CD8-positive, alpha-beta memory T cell (primary cell): ENCODE measurements at places on chromosomes 2 and 18. TPM values are rescaled to one million over a fixed set of nuclear protein-coding genes. Genes with fewer than 3 reads are reported as not detected.

- no peak for DNase-seq
Observed at GRCh38 chr2:60347781-60348180, 205.7 kb downstream of the BCL11A start.

GRCh38 chr2:46847185-46847710 lies 68.4 kb downstream of the MCFD2 start:
- no peak for DNase-seq

- DNase-seq, result no peak
Observed at GRCh38 chr2:101435001-101435862, 39.7 kb downstream of the RFX8 start.

DNA sequence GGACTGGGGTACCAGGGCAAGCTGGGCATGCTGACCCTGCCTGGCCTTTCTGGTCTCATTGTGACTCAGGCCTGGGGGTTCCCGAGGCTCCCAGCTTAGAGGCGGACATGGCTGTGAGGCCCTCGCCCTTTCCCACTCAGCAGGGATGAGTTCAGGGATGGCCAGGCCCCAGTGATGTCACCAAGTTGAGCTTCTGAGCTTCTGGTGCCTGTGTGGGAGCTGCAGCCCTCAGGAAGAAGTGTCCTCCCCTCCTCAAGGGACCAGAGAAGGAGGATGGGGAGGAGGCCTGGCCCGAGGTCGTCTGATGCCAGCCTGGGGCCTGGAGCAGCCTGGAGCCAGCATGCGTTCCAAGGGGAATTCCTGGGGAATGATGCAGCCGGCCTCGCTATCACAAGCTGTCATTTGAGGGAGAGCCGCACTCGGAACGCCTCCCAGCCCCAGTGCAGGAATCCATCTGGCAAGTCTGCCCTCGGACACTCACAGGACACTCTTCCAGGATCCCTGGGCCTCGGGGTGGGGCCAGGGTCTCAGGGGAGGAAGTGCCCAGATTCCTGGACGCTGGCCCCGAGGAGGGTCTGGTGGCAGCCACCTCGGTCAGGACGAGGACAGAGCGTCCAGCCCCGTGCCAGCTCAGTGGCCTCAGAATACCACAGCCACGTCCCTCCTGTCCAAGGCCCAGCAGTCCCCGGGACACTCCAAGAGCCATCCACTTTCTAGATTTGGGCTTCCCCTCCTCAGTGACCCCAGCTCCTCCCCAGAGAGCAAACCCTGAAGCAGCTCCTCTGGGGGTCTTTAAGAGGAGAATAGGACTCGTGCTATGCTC lies 61.2 kb upstream of the GPC1 start:
- no peak for DNase-seq

DNA sequence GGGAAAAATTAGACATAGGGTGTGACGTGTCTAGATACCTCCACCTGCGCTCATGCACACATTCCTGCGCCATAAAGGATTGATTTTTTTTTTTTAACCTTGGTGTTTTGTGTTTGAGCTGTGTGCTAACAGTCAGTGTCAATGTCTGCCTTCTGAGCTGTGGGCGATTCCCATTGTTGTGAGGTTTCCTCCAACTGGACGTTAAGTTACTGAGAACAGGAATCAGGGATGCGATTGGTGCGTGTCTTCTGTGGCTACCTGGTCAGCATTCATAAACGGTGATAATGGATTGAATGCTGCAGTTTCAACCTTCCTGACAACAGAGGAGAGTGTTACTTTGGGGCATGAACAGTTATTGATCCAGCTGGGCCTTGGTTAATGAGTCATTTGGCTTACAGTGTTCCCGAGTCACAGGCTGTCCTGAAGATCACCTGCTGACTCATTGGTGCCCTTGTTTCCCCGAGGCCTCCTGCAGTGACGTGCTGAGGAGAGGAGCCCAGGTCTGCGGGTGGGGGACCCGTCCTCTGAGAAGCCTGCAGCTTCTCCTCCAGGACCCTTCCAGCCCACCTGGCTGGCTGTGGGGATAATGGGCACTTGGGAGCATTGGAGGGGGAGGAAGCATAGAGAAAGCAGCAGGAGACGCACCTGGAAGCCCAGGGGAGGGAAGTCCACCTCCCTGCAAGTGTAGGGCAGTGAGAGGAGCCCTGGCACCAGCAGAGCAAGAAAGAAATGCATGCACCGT lies 25.8 kb upstream of the CABYR start:
- no peak for DNase-seq

GRCh38 chr2:200252265-200253067 lies 54.0 kb upstream of the SPATS2L start:
- no peak for DNase-seq

DNA sequence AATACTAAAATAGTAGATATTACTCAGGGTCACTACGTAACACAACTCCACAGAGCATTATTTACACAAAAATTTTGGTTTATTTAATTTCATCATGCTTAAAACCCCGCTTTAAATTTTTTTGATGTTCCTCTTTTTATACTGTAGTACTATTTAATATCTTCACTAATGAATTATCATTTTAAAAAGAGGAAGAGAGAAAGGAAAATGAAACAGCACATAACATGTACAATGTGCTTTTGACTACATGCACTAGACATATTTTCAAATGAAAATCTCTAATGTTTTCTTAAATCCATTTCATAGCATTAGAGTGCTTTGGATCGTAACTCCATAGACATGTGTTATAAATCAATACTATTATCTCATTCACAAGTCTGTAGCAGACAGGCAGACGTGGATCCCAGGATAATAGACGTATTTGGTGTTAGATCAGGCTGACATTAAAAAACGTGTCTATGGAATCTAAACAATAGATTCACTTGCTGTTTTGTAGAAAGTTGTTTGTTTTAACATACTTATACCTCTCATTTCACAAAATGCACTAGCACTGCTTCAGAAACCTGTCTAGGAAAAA lies 897.0 kb downstream of the CPS1 start:
- DNase-seq, result no peak

DNA sequence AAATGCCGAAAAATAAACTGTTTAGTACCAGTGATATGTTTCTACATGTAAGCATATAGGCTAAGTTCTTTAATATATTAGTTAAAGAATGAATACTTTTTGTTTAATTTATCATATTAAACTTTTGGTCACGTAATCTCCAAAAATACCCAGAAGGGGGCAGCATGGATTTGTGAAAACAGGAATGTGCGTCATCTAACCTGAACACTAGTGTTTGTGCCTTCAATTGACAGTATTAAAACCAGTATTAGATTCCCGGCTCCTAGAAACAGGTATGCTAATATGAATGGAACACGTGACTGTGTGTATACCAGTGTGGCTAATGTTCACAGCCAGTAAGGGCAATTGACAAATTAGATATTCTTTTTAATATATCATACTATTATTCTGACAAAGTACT lies 51.8 kb downstream of the WDR7 start:
- peak; percentile 13 for DNase-seq

GRCh38 chr2:176595986-176596385 lies 326.7 kb downstream of the MTX2 start:
- DNase-seq, result no peak

- no peak for DNase-seq
Observed at GRCh38 chr18:45430041-45430440, 185.2 kb upstream of the SLC14A2 start.

DNA sequence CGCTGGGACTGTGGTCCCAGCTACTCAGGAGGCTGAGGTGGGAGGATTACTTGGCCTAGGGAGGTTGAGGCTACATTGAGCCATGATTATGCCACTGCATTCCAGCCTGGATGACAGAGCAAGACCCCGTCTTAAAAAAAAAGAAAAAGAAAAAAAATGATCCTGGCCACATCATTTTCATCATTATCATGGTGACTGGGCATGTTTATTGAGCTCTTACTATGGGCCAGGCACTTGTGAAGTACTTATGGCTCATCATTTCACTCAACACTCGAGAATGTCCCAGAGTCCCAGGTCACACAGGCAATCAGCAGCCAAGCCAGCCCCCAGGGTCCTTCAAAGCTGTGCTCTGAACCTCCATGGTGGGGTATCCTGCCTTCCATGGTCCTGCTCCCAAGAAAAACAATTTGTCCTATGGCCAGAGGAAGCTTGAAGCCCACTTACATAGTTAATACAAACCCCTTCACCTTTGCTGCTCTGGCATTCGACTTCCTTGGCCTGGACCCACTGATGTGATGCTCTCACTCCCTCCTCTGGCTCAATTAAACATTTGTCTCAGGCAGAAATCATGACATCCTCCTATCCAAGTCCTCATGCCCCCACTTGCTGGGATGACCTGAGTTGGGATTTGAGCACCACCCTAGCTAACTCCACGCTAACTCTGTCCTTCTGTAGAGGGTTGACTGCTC lies 3.8 kb upstream of the CNNM4 start:
- no peak for DNase-seq

DNA sequence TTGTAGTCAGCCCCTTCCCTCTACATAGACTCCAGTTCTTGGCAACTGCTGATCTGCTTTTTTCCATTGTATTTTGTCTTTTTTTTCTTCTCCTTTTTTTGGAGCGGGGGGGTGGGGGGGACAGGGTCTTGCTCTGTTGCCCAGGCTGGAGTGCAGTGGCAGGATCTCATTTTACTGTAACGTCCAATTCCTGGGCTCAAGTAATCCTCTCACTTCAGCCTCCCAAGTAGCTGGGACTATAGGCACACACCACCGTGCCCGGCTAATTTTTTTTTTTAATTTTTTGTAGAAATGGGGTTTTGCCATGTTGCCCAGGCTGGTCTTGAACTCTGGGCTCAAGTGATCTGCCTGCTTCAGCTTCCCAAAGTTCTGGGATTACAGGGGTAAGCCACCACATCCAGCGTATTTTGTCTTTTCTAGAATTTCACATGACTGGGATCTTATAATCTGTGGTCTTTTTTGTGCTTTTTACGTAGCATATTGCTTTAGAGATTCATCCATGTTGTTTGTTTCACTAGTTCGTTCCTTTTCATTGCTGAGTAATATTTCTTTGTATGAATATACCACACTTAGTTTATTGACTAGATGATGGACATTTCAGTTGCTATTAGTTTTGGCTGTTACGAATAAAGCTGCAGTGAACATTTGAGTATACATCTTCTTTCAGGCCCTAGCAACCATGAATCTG lies 17.9 kb downstream of the EML4 start:
- no peak for DNase-seq

DNA sequence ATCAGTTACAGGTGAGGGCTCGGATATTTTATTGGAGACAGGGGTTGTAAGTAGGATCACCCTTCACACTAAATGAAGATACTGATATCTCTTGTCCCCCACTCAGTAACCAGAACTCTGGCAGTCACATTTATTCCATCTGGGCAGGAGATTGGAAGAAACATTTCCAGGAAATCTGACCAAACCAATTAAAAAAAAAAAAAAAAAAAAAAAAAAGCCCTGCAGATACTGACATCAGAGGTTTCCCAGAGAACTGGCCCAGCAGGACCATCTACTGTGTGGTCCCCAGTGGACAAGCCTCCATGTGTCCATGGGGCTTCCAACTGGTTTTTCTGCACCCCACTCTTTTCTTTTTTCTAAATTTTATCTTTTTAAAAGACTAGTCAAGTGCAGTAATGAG lies 41.3 kb downstream of the SH2D6 start:
- DNase-seq, result no peak

CFAP53 gene
- total RNA-seq, result 0.53 TPM

REG3A gene
- total RNA-seq, result not detected

FKBP1B gene
- total RNA-seq, result 3.7 TPM

HRH4 gene
- total RNA-seq, result not detected
